Esophagus muscularis mucosa (tissue), 4 donors: ENCODE measurements at places on chromosomes 1 and 21.
A peak's percentile ranks its signal among the peaks of the same experiment; 100 is the strongest.

GRCh38 chr1:11337580-11338073 is 64.6 kb downstream of the UBIAD1 start:
- no peak for DNase-seq

DNA sequence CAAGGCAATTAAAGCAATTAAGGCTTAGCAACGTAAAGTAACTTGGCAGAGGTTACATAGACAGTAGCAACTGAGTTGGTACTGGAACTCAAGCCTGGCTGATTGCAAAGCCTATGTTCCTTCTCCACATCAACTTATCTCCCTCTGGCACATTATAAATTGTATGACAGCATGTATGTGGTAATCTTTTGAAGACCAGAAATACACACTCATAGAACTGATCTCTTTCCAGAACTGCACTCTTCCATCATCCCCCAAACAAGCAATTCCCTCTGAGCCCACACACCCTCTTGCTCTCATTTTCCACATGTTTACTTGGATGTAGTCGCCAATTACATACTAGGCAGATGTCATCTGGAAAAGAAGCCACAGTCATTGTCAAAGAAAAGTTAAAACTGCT is 502.2 kb downstream of the PLPP3 start:
- DNase-seq = no peak

DNA sequence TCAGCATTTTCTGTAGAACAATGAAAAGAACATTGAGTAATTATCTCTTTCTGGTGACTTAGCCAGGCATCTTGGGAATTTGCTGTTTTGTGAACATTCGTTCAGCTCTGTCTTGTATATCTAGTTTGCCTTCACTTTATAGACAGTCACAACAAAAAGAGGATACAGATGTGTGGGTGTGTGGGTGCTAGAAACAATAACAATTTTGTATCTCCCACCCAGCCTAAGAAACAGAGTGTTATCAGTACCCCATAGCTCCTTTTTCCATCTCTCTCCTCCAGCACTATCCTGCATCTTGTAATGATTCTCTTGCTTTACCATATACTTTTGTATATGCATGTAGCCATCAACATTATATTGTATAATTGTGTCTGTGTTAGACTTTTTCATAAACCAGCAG is 33.0 kb downstream of the AK4 start:
- DNase-seq = no peak

GRCh38 chr1:201369209-201369608 is 8.3 kb downstream of the TNNT2 start:
- no peak for DNase-seq

GRCh38 chr1:109649491-109649914 is 6.4 kb upstream of the GSTM4 start:
- DNase-seq = peak; percentile 39

DNA sequence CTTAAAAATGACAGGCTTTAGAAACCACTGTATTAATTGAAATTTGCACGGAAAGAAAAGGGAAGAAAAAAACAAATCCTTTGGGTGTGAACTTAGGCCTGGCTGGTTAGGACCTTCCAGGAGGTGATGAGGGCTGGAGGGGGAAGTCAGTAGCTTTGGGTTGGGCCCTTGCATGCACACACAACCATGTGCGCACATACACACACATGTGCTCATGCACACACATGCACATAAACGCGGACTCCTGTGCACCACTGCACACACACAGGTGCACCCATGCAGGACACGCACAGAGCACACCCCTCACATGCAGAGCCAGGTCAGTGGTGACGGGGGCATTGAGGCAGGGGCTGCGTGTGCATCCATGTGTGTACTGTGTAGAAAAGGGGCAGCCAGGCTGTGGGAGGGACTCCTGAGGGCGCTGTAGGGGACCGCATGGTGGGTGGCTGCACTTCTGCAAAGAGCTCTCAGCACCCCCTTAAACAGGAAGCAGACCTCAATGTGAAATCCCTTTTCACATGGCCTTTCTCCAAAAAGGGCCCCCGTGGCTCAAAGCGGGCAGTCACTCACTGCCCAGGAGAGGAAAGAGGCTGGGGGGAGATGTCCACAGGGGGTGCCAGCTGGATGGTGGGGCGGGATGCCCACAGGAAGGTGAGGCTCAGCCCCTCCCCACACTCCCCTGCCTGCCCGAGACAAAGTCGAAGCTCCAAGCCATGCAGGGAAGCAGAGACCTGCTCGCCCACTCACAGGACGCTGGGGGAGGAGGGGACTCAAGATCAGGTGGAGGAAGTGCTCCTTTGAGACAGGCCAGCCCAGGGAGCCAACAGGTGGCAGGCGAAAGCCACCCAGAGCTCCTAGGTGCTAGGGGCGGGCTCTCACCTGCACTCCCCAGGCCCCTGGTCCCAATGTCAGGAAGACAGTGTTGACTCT is 95.2 kb downstream of the ITPKB start:
- no peak for DNase-seq

GRCh38 chr1:154970631-154971340 is at the start of gene SHC1:
SHC1 (minus strand) TSS chr1:154970747; CDS start chr1:154970526, 221 bp downstream.
- DNase-seq = peak; percentile 97

- DNase-seq = no peak
These were observed 4.5 kb upstream of the SDC3 start for GRCh38 chr1:30912913-30913652.

DNA sequence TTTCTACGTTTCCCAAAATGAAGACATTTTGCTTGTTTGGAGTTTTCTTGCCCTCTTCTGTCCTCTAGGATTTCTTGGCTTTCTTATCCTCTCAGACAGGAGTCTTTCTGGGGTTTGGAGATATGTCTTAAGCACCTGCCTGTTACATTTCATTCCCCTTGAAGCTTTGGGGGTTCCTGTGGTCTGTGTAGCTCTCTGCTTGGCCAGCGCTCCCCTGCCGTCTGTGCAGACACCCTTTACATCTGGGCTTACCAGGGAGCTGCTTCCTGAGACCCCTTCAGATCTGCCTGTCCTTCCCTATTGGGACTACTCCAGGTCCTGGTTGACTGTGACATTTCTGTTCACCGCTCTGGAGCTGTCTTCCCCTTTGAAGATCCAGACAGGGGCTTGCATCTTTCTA is 171.9 kb upstream of the CSF3R start:
- DNase-seq = no peak

DNA sequence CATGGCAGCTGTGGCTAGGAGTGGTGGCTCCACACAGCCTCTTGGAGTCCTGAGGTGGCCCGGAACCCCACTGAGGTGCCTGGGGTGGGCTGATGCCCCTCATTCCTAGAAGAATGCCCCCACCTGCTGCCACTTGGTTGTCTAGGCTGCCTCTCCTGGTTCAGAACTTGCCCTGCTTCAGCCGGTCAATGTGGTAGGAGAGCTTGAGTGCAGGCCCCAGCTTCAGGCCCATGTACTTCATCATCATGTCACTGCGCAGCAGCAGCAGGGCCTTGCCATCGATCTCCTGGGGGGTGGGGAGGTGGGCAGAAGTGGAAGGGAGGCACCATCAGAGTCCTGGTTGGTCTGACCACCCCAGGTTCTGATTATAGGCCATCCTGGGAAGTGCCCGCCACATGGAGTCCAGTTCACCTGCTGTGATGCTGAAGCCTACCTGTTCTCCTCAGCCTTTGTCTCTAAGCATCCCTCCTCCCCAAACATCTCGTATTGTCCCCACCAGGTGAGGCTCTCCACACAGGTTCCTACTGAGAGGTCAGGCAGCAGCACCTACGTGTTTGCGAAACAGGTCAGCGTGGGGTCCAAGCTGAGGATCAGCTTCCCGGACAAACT is 6.6 kb upstream of the SLFNL1 start:
- no peak for DNase-seq

DNA sequence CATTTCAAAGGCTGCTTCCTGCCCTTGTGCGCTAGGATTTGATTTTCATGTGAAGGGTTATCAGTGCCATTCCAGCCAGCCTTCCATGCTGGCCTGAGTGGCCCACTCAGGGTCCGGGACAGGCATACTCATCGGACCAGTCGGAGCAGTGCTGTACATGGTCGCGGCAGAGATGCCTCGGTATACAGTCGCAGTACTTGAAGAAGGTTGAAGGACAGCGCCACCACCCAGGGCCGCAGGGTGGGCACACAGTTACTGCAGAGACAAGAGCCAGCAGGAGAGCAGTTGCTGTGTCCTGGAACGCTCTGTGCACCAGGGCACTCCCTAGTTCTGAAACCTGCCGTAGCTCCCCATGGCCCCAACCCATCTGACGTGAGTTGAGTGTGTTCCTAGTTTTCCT is 9.1 kb downstream of the LDLRAD1 start:
- DNase-seq = peak; percentile 86

- no peak for DNase-seq
These were observed 25.3 kb upstream of the EFHD2 start for GRCh38 chr1:15384301-15384901.

DNA sequence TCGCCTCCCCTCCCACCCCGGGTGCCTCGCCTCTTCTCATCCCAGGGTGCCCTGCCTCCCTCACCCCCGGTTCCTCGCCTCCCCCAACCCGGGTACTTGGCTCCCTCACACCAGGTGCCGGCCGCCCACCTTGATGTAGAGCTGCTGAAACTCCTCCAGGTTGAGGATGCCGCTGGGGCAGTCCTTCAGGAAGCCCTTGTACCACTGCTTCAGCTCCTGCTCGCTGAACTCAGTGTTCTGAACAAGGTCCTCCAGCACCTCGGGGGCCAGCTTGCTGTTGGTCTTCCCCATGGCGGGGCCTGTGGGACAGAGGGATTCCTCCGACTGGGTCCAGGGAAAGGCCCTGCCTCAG is 6.9 kb downstream of the HPCAL4 start:
- no peak for DNase-seq

GRCh38 chr1:2506007-2506860 is 20.2 kb downstream of the PANK4 start:
- DNase-seq = no peak
